ENCODE measurements at places on chromosomes 7 and 10.

- DNase-seq: no peak
Observed at GRCh38 chr10:52517012-52517411, 202.9 kb downstream of the DKK1 start.

DNA sequence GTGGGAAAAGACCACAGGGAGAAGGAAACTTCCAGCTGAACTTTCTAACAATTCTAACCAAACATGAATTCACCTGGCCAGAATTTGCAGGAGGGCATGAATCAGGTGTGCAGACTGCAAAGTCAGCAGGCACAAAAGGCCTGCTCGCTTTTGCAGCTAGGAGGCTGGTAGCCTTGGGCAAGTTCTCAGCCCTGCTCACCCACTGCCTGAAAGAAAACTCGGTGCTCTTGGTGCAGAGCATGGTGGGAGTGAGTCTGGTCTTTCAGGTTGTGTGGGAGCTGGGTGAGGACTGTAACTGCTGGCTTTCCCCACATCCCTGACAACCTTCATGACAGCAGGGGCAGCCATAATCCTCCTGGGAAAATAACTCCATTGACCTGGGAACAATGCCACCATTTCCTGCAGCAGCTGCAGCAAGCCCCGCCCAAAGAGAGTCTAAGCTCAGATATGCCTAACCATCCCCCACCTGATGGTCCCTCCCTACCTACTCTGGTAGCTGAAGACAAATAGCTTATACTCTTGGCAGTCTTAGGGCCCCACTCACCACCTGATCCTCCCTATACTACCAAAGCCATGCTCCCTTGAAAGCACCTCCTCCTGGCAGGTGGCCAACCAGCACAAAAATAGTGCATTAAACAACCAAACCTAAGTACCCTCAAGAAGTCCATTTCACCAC is 31.6 kb downstream of the ZNF117 start:
- peak; percentile 51 for DNase-seq

DNA sequence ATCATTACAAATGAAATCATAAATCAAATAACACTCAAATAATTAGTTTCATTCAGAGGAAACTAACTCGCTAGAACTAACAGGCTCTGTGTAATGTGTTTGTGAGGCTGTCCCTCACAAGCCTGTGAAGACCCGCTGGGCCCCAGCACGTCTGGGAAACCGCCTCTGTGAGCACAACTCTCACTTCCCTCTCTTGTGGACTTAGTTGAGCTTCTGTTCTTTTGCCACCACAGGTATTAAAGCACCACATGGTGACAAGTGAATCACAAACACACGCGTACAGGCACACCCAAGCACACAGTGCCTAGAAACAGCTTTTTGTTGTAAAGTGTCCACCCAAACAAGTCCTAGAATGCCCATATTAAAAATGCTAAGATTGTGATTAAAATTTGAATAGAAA is 51.0 kb downstream of the ZNF777 start:
- DNase-seq: no peak

- DNase-seq: no peak
Observed at GRCh38 chr7:116631676-116632075, 40.3 kb upstream of the MET start.

DNA sequence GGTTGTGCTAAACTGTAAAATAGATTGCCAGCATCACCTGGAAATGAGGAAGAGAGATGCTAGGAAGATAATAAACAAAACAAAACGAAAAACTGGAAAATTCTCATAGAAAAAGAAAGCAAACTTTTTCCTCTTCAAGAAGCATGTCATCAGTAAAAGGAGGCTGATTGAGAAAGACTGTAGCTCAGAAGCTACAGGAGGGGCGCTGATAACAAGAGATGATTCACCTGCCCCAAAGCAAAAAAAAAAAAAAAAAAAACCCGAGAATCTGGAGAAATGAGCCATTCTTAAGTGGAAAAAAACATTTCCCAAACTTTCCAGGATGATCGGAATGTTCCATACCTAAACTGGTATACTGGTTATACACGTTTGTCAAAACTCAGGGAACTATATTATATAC is 130.5 kb upstream of the C1QL3 start:
- DNase-seq: no peak

DNA sequence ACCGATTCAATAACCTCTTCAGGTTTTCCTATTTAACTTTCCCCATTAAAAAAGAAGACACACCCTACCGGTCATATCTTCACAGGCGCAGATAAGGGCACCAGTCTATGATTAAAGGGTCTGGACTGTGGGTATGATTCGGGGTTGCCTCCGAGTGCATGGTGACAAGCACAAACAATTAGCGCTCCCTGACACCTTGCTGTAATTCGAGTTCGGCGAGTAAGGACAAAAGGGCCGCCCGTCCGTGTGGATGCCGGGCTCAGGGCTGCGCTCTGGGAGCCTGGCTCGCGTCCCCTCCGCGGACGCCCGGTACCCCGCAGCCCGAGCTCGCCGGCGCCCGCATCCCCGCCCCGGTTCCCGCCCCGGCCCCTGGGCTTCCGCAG is 111.9 kb upstream of the RHEB start:
- peak; percentile 52 for DNase-seq

Data from NCI-H1092 treated with DMSO at 0.1 percent for 48 hours (cell line).